ENCODE measurements at places on chromosomes 16 and 17. TPM values are rescaled to one million over a fixed set of nuclear protein-coding genes. Genes with fewer than 3 reads are reported as not detected.

- no peaks in the 10 kb centered on the region for H3K36me3 ChIP-seq
- no peaks in the 10 kb centered on the region for H3K27me3 ChIP-seq
- H3K4me1 ChIP-seq = peaks cover 82% of the 10 kb centered on the region
- DNase-seq = no peak
- H3K4me3 ChIP-seq = no peak overlapping the region
These were observed 34.6 kb downstream of the KANSL1 start for GRCh38 chr17:46158323-46159296.

DNA sequence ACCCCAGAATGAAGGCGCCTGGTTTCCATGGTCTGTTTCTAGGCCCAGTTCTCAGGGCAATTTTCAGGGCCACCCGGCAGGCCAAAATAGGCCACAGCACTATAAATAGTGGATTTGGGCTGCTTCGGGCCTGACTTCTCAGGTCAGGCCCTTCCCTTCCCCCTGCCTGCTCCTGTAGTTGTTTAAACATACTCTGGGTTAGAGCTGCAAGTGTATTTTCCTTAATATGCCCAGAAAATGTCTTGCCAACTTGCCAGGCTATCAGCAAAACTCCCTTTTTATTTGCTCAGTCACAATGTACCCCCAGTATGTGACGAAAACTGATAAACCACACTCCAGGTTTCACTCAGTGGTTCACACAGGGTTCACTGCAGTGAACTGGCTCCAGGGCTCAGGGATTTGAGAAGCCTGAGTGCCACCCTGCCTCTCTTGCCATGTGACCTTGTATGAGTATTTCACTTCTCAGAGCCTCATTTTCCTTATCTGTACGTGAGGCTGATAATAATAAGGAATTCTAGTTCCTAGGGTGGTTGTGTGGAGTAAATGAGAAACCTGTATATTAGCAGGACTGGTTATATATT is 76.5 kb downstream of the GPRC5B start:
- H3K27ac ChIP-seq = peak overlapping the region; percentile 72
- peaks cover 34% of the 10 kb centered on the region for H3K4me1 ChIP-seq
- no peak overlapping the region for H3K4me3 ChIP-seq
- no peaks in the 10 kb centered on the region for H3K27me3 ChIP-seq

DNA sequence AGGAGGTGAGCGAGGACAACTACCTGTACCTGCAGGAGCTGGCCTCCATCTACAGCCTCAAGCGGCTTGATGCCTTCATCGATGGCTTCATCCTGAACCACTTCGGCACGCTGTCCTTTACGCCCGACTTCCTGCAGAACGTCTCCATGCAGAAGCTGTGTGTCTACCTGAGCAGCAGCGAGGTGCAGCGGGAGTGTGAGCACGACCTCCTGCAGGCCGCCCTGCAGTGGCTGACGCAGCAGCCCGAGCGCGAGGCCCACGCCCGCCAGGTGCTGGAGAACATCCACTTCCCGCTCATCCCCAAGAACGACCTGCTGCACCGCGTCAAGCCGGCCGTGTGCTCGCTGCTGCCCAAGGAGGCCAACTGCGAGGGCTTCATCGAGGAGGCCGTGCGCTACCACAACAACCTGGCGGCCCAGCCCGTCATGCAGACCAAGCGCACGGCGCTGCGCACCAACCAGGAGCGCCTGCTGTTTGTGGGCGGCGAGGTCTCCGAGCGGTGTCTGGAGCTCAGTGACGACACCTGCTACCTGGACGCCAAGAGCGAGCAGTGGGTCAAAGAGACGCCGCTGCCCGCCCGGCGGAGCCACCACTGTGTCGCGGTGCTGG is 9.0 kb downstream of the KLHL36 start:
- no peaks in the 10 kb centered on the region for H3K4me1 ChIP-seq
- H3K36me3 ChIP-seq = peaks cover 37% of the 10 kb centered on the region
- H3K27ac ChIP-seq = no peak overlapping the region
- H3K4me3 ChIP-seq = no peak overlapping the region
- DNase-seq = no peak
- no peaks in the 10 kb centered on the region for H3K27me3 ChIP-seq

- H3K4me1 ChIP-seq = no peaks in the 10 kb centered on the region
- H3K27me3 ChIP-seq = no peaks in the 10 kb centered on the region
- no peaks in the 10 kb centered on the region for H3K36me3 ChIP-seq
- no peak for DNase-seq
These were observed 16.7 kb downstream of the RPRML start for GRCh38 chr17:46962374-46962790.

DNA sequence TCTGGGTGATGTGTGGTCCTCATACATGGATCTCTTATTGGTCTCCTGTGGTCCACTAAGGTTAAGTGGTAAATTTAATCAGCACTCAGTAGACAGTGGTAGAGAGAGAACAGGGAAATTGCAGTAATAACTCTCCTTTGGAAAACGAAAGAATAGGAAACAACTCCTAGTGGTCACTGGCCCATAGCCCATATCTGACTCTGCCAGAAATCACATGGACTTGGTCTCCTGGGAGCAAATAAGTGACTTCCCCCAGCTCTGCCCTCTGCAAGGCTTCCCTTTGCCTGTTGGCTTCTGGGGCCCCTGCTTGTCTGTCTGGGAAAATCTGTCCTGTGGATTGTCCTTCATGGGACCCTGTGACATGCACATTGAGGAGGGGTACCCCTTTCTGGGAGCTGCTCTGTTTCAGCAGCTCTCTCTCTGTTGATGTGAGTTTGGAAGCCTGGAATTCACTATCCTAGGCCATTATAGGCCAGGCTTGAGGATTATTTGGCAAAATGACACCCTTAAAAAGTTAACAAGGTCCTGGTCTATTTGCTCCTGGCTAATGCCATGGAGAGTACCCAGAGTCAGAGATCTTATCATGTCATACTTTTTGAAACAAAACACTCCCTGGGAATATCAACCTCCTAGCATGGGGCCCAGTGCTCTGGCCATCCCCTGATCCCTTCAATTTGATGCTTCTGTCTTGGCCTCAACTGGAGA is 58.0 kb upstream of the HNF1B start:
- no peak overlapping the region for H3K4me3 ChIP-seq
- no peak for DNase-seq
- no peaks in the 10 kb centered on the region for H3K27me3 ChIP-seq
- H3K4me1 ChIP-seq = peaks cover 6% of the 10 kb centered on the region
- no peak overlapping the region for H3K27ac ChIP-seq

DNA sequence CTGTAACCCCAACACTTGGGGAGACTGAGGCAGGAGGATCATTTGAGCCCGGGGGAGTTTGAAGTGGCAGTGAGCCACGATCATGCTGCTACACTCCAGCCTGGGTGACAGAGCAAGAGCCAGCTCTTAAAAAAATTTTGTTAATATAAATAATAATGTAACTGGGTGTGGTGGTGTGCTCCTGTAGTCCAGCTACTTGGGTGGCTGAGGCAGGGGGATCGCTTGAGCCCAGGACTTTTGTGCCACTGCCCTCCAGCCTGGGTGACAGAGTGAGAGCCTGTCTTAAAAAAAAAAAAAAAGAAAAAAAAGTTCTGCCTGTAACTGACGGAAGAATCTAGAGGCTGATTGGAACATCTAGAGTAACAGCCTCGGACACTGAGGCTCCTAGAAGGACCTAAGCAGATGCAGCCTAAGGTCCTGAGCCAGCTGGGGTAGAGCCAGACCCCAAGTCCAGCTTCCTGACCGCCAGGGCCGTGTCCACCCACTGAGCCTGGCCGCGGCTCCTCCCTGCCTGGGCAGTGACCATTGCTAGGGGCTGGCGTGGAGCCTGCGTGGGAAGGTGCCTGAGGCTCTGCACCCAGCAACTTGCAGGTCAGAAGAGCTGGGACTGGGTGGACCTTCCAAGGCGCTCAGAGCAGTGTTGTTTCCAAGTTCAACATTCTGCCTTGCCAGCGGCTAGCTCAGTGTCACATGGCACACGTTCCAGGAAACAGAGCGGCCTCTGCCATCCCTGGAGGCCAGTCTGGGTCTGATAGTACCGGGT is 209.4 kb upstream of the CIBAR2 start:
- peak overlapping the region; percentile 77 for H3K27ac ChIP-seq
- DNase-seq = peak; percentile 93
- H3K4me3 ChIP-seq = peak overlapping the region; percentile 14
- H3K4me1 ChIP-seq = peaks cover 29% of the 10 kb centered on the region

- no peak overlapping the region for H3K27ac ChIP-seq
- H3K36me3 ChIP-seq = no peaks in the 10 kb centered on the region
- DNase-seq = no peak
- H3K27me3 ChIP-seq = no peaks in the 10 kb centered on the region
These were observed 27.9 kb upstream of the BCAR1 start for GRCh38 chr16:75279305-75279704.

DNA sequence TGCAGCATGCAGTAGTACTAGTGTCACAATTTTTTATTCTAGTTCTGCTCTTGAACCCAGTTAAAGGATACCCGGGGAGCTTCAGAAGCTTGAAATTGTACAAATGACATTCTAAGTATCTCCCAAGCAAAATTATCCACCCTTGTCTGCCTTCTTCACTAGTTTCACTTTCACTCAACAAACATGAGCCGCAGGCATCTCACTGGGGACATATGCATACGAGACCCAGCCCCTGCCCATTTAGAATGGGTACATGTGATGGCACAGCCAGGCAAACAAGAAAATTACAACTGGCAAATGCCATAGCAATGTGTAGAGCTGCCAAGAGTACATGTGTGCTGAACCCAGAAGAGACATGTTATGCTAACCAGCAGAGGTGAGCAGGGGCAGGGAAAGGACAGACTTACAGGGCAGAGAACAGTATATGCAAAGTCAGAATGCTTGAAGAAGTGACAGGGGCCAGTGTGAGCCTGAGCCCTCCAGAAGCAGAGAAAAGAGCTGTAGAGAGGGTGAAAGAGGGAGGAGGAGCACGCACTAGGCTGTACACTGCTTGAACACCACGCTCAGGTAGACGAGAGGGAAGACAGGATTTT is 8.3 kb downstream of the GINS2 start:
- no peaks in the 10 kb centered on the region for H3K4me1 ChIP-seq
- DNase-seq = no peak
- H3K4me3 ChIP-seq = no peak overlapping the region
- no peak overlapping the region for H3K27ac ChIP-seq

GRIN2A gene
- total RNA-seq = 1.2 TPM

KRT33A gene
- not detected for total RNA-seq

SCIMP gene
- total RNA-seq = 0.72 TPM

Data from heart left ventricle (tissue), 16 donors.